ENCODE measurements at places on chromosomes 6 and 20. TPM values are rescaled to one million over a fixed set of nuclear protein-coding genes. Genes with fewer than 3 reads are reported as not detected.

DNA sequence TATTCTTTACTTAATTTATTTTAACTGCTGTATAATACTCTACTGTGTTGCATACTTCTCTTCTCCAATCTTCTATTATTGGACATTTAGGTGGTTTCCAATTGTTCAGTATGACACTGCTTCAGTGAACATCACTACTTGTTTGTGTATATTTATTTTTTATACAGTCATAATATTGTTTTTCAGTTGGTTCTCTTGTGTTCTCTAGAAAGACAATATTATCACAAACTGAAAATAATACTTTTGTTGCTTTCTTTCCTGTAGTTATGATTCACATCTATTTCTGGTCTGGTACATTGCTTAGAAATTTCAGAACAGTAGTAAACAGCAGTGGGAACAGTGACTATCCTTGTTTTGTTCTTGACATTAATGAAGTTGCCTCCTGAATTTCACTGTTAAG, 62.8 kb upstream of the GTSF1L start:
- DNase-seq, result no peak

DNA sequence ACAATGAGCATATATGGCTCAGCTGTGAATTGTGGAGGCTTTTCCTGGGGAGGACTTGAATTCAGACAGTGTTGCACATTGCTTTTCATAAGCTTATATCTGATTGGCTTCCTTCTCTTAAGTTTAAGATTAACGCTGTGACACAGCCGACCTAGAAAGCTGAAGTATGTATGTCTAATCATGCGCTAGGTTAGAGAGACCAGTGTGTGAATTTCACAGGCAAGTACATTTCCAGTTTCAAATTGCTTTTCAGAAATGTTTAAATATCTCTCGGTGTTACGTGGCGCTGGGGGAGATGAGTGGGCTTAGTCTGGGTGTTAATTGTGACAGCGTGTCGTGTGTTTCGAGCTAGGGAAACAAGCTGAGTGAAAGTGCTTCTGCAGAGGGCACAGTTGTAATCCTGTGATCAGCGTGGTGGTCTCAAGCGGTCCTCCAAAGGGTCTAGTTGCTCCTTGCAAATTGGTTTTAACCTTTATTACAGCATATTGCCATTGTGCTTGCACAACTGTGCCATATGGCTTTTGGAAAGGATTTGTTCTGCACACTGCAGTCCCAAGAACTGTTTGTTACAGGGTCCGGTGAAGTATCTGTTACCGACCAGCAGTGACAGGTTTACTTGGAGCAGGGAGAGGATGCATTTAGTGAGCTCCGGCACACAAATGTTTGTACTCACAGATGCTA, 166.6 kb downstream of the SASH1 start:
- no peak for DNase-seq

GRCh38 chr6:46000905-46001304, 14.8 kb downstream of the CLIC5 start:
- DNase-seq, result no peak

DNA sequence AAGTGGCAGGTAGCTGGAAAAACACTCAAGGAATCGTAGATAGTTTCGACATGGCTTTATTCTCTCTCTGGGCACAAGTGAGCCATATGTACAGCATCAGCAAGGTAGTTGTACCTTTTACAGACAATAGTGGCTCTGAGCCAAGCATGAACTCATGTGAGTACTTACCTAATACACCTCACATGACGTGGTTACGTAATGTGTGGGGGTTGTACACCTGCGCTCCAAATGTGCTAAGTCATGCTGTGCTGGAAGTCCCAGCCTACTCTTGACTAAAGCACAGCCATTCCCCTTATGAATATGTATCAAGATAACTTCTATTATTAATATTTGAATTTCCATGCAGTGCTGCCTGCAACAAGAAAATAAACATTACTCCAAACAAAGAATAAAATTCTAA, 78.8 kb upstream of the HMGN3 start:
- no peak for DNase-seq

GRCh38 chr6:146026873-146027272, 2.0 kb upstream of the GRM1 start:
- no peak for DNase-seq

Gene NUS1
- total RNA-seq, result 33.0 TPM

Gene ACOT13
- total RNA-seq, result 12.5 TPM

Measured in CD4-positive, alpha-beta memory T cell (primary cell).